ENCODE measurements at places on chromosomes 1 and 21.
A peak's percentile ranks its signal among the peaks of the same experiment; 100 is the strongest.

GRCh38 chr21:41065539-41065938 lies 102.4 kb upstream of the BACE2 start:
- no peaks in the 10 kb centered on the region for H3K4me1 ChIP-seq
- no peaks in the 10 kb centered on the region for H3K36me3 ChIP-seq
- no peaks in the 10 kb centered on the region for H3K27me3 ChIP-seq
- no peak overlapping the region for H3K27ac ChIP-seq

- H3K4me1 ChIP-seq, result no peaks in the 10 kb centered on the region
- no peak overlapping the region for H3K4me3 ChIP-seq
- H3K27ac ChIP-seq, result no peak overlapping the region
- DNase-seq, result peak; percentile 86
- H3K36me3 ChIP-seq, result no peaks in the 10 kb centered on the region
- peaks cover 38% of the 10 kb centered on the region for H3K27me3 ChIP-seq
These were observed 10.7 kb downstream of the FOXO6 start for GRCh38 chr1:41371630-41372599.

DNA sequence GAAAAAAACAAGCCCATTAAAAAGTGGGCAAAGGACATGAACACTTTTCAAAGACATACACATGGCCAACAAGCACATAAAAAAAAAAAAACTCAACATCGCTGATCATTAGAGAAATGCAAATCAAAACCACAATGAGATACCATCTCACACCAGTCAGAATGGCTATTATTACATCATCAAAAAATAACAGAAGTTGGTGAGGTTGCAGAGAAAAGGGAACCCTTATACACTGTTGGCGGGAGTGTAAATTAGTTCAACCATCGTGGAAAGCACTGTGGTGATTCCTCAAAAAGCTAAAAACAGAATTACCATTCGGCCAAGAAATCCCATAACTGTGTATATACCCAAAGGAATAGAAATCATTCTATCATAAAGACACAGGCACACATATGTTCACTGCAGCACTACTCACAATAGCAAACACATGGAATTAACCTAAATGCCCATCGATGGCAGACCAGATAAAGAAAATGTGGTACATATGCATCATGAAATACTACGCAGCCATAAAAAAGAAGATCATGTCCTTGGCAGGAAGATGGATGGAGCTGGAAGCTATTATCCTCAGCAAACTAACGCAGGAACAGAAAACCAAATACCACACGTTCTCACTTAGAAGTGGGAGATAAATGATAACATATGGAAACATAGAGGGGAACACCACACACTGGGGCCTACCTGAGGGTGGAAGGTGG lies 70.1 kb downstream of the INTS7 start:
- no peak overlapping the region for H3K27ac ChIP-seq
- H3K27me3 ChIP-seq, result no peaks in the 10 kb centered on the region
- no peak for DNase-seq
- H3K4me3 ChIP-seq, result no peak overlapping the region
- H3K4me1 ChIP-seq, result no peaks in the 10 kb centered on the region
- peaks cover 12% of the 10 kb centered on the region for H3K36me3 ChIP-seq

DNA sequence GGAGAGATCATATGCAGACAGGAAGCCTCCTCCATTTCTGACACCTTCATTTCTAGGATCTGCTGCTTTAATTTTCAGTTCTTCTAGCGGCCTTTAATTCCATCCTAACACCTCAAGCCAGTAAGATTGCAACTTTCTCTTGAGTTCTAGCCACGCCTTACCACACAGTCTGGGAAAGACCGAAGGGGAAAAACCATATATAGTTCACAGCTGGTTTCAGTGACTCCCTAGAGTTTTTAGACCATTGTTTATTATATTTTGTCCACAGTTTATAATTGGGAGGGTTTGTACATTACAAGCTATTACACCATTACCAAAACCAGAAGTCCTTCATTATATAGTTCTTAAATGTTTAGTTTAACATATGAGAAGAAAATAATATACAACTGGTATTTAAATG lies 37.5 kb downstream of the DPH5 start:
- peaks cover 11% of the 10 kb centered on the region for H3K4me1 ChIP-seq
- DNase-seq, result no peak
- peaks cover 16% of the 10 kb centered on the region for H3K36me3 ChIP-seq
- H3K4me3 ChIP-seq, result no peak overlapping the region

GRCh38 chr1:22646384-22646783 lies 3.0 kb downstream of the C1QC start:
- no peaks in the 10 kb centered on the region for H3K36me3 ChIP-seq
- no peak overlapping the region for H3K27ac ChIP-seq
- DNase-seq, result peak; percentile 88
- no peaks in the 10 kb centered on the region for H3K4me1 ChIP-seq
- H3K27me3 ChIP-seq, result peaks cover 14% of the 10 kb centered on the region
